Sigmoid colon (tissue), 7 donors: ENCODE measurements at places on chromosomes 4 and X. TPM values are rescaled to one million over a fixed set of nuclear protein-coding genes. Genes with fewer than 3 reads are reported as not detected.

The SMAD1 gene
- polyA plus RNA-seq: 14.7 TPM

The SLC4A4 gene
- 10.2 TPM for polyA plus RNA-seq

The NAP1L2 gene
- 1.1 TPM for polyA plus RNA-seq

DNA sequence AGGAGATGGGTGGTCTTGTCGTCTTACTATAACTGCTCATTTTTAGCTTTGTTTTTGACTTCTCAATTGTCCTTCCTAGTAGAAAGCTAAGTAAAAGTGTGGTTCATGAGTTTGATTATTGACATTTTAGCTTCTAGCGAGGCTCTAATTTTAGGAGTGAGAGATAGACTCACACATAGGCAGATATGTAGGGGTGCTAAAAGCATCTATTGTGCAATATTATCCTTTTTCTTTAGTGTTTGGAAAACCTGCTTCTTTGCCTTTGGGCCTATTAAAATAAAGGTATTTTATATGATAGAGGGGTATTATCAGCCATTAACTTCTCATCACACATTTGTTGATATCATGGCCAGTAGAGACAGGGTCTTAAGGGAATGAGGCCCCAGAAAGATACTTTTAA lies 195.3 kb downstream of the SPRY1 start:
- no peak for DNase-seq

- DNase-seq: no peak
Observed at GRCh38 chrX:45309801-45310200, 109.1 kb upstream of the DIPK2B start.

- no peak for DNase-seq
Observed at GRCh38 chr4:31702326-31702725, 982.2 kb downstream of the PCDH7 start.

DNA sequence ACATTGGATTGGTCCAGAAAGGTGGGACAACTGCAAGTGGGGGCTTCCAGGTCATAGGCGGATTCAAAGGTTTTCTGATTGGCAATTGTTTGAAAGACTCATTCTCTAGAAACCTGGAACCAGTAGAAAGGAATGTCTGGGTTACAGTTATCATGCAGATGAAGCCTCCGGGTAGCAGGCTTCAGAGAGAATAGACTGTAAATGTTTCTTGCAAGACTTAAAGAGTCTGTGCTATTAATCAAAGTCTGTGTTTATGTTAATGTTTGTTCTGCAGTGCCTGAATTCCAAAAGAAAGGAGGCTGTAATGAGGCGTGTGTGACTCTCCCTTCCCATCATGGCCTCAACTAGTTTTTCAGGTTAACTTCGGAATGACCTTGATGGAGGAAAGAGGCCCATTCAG lies 43.9 kb upstream of the GC start:
- DNase-seq: no peak

DNA sequence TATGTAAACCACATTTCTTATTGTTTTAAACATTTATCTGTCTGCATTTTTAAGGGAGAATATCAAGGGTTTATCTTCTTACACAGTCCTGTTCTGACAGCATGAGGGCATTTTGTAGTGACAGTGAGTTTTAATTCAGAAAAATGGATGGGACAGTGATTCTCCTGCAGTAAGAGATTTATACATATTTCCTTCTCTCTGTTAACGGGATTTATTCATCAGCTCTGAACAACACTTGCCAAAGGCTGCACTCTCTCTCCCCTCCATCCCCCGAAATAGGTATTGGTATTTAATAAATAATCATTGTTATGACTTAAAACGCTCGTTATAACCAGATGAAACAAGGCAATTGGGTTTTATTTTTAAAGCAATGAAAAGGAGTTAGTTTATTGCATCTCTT lies 410.9 kb downstream of the STIM2 start:
- no peak for DNase-seq

GRCh38 chrX:100687128-100687527 lies 43.1 kb downstream of the SRPX2 start:
- DNase-seq: no peak

DNA sequence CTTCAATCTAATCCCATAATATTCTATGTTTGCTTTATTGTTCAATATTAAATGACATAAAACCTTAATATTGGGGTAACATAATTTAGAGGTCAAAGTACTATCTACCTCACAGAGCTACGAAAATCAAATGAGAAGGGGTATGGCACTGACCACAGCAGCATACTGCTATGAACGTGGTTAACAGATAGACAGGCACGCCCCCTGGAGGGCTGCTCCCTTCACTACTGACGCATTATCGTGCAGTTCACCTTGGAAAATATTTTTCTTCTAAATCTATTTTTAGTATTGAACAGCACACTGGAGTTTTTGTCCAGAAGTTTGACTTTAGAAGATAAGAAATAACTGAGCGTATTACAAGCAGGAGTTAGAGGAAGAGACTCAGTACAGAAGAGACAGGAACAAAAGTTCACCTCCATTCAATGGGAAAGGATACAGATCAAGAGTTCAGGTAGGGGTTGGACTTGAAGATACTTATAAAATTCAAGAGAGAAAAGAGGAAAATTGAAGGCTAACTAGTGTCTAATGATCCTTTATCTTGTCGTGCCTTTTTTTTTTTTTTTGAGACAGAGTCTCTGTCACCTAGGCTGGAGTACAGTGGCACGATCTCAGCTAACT lies 22.7 kb downstream of the MAP9 start:
- DNase-seq: peak; percentile 72

GRCh38 chrX:151516538-151517187 lies 46.8 kb upstream of the PASD1 start:
- DNase-seq: no peak

GRCh38 chr4:139887962-139888735 lies 222.5 kb downstream of the MGST2 start:
- no peak for DNase-seq

GRCh38 chr4:30450474-30450873 lies 269.7 kb upstream of the PCDH7 start:
- DNase-seq: no peak

DNA sequence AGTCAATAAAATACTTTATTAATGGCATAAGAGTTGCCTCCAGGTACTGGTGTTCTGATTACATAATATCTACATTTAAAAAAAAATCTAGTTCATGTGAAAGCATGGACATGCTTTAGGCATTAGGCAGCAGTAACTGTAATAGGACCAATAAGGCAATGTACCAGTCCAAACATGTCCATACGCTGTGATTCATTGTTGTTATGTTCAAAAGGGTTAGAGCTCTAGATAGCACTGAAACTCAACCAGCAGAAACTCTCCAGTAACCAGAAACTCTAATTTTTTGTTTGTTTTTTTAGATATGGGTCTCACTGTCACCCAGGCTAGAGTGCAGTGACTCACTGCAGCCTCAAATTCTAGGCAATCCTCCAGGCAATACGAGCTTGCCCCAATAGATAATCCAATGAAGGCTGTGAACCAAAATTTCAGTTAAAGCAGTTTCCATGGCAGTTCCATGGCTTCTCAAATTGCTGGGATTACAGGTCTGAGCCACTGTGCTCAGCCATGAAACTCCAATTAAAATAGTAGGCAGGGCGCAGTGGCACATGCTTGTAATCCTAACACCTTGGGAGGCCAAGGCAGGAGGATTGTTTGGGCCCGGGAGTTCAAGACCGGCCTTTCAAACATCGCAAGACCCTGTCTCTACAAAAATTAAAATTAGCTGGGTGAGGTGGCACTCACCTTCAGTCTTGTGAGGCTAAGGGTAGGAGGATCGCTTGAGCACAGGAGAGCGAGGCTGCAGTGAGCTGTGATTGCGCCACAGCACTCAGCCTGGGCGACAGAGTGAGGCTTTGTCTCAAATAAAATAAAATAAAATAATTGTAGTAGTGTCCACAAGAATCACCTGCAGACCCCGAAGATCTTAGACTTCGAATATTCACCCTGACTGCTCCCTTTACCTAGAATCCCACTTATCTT lies 36.3 kb downstream of the MGARP start:
- DNase-seq: no peak

- DNase-seq: no peak
Observed at GRCh38 chr4:170729236-170729635, 639.5 kb upstream of the AADAT start.

DNA sequence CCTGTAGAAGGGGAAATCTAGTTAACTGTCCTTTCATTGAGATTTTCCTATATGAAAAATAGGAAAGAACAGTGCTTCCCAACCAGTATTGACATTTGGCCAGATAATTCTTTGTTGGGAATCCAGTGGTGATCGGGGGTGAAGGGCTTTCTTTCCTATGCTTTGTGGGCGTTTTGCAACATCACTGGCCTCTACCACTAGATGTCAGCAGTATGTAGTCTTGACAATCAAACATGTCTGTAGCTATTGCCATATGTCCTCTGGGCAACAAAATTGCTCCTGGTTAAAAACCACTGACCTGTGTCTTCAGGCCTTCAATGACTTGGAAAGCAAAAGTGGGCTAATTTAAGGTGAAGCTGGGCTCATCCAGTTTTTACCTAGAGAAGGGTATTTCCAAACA lies 658.5 kb downstream of the DACH2 start:
- no peak for DNase-seq

GRCh38 chr4:31081366-31081765 lies 361.2 kb downstream of the PCDH7 start:
- DNase-seq: no peak
